Skin of body (tissue), 3 donors: ENCODE measurements at places on chromosomes 5 and 9. TPM values are rescaled to one million over a fixed set of nuclear protein-coding genes. Genes with fewer than 3 reads are reported as not detected.

GRCh38 chr9:130627896-130628792, 36.2 kb upstream of the PRDM12 start:
- no peak for DNase-seq

HTR1A gene
- not detected for total RNA-seq

IL33 gene
- total RNA-seq: 28.1 TPM

DOCK8 gene
- 12.1 TPM for total RNA-seq

DNA sequence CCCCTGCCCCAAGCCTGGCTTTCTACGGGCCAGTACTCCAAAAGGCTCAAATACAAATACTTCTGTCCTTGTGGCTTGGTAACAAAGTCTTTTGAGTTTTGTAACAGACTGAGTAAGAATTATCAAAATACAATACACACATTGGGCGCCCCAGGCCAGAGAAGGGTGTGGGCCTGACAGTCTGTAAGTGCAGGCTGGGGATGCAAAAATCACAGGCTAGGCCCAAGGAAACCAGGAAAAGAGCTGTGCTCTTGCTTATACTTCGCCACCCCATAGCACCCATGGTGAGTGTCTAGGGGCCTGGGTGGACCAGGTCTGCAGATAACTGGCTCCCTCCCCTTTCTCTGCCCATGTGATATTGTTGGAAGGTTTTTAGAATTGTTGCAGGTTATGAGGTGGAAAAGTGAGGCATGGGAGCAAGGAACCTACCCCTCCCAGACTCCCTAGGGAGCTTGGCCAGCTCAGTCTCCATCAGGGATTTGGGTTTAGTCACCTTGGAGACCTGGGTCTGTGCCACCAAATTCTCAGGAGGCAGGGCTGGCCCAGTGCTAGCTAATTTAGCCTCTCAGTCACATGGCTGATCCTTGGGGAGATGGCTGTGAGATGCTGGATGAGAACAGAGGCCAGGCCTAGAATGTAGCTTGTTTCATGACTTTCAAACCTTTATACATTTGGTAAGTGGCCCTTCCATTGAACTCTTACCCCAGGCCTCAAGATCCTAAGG, 72.9 kb downstream of the TARS1 start:
- no peak for DNase-seq

GRCh38 chr5:81718300-81718699, 32.6 kb downstream of the SSBP2 start:
- no peak for DNase-seq

GRCh38 chr9:127611603-127611898, 526 bp upstream of the STXBP1 start:
- DNase-seq: no peak

DNA sequence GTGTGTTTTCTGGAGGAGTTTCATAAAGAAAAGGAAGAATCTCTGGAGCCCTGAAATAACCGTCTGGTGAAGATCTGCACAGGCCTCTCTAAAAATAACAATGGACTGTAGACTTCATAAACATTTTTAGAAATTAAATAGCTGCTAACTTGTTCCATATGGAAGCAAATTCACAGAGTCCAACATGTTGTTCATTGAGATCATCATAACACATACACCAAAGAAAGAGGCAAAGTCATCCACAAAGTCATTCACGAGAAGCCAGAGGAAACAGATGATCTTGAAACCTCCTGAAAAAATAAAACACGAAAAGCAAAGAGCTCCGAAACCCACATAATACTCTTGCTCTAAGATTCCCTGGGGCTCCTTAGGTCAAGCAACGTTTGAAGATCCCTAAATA, 347.8 kb downstream of the EFNA5 start:
- DNase-seq: peak; percentile 87

SPINK5 gene
- 122 TPM for total RNA-seq

GRCh38 chr5:139378101-139378825, 4.8 kb downstream of the SLC23A1 start:
- no peak for DNase-seq

- no peak for DNase-seq
Measured at GRCh38 chr5:141709699-141710267, 27.8 kb upstream of the ARAP3 start.

DNA sequence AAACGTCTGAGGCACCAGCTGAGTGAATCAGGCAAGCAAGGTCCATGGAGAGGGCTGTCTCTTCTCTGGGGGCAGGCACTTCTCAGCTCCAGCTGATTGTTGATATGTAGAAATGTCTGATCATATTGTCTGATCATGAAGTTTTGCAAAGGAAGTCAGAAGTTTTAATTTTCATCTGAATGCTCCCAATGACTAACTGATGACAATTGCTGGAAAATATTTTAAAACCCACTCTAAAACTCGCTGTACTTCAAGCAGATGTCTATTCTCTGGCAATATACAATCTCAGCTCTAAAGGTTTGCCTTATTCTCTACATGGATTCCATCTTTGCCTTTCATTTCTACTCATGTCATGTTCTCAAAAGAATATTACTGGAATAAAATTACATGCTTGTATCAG, 12.7 kb downstream of the PLK2 start:
- no peak for DNase-seq

GRCh38 chr9:14271093-14271673, 42.8 kb downstream of the NFIB start:
- peak; percentile 92 for DNase-seq

TUSC1 gene
- 10.2 TPM for total RNA-seq

NLN gene
- total RNA-seq: 16.0 TPM
